Activated T-cell treated with anti-CD3 and anti-CD28 coated beads for 48 hours (primary cell): ENCODE measurements at places on chromosomes 5 and 9.

DNA sequence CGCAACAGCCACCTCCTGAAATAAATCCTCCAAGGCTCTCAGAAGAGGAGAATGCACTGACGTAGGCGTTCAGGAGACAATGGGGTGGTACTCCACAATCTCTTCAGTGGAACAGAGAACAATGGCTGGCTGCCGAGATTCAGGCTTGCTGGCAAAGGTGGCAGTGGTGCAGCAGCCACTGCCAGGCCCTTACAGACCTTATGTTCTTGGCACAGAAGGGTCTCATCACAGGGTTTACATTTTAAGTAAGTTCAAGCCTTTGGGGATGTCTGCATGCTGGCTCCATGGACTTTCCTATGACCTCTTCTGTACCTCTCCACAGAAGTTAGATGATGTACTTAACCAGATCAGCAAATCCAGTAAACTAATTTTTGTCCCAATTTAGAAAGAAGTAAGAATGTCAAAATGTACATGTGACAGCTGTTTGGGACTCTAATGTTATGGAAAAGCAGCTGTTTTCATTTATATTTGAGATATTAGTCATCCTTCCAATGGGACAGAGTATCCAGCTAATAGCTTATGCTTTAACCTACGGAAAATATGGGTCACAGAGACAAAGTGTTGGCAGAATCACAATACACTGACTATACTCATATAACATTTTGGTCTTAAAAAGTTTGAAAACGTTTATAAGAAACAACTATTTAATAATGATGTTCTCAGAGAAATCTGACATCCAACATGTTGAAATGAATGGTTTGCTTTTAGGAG lies 180.9 kb downstream of the MAPKAP1 start:
- no peak for DNase-seq

GRCh38 chr5:148909766-148910165 lies 83.4 kb downstream of the ADRB2 start:
- DNase-seq: no peak

GRCh38 chr9:126624912-126625311 lies 11.2 kb downstream of the LMX1B start:
- DNase-seq: no peak

DNA sequence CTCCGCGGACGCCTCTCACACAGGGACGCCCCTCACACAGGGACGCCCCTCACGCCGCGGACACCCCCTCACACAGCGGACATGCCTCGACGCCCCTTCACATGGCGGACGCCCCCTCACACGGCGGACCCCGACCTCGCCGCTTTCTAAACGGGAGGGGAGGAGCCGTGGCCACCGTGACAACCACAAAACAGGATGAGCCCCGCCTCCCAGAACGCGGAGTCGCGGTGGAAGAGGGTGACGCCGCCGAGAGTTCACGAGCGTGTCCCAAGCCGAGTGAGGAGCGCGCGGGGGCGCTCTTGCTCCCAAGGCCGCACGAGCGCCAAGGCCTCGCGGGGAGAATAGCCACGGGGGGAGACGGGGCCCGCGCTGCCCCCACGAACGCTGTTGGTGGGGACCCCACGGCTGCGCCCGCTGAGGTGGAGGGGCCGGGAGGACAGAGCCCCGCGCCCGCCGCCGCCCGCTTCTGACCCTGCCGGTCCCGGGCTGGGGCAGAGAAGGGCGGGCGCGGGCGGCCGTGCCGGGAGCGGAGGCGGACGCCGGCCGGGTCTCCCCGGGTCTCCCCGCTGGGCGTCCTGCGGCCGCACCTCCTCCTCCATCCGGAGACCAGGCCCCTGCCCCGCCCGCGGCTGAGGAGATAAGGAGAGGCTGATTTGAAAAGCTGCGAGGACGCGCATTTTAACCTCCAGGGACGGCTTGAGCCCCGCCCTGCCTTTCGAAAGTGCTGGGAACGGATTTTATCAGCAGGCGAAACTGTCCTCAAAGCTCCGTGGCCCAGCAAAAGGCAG lies 3.9 kb upstream of the NKD2 start:
- peak; percentile 30 for DNase-seq

DNA sequence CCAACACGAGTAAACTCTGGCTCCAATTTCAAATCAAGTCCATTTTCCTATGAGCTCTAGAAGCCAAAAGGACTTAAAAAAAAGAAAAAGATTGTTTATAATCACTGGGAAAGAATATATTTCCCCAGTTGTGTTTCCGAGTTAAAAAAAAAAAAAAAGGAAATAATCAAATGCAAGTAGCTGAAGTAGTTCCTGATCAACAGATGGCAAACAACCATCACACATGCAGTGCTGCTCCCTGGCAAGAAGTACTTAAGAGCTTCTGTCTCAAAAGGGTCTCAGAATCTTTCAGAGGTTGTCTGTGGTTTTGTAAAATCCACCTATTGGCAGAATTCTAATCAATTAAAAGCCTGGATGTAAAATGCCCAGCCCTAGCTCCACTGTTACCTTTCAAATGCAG lies 387.9 kb downstream of the RAB3C start:
- no peak for DNase-seq

GRCh38 chr5:54146916-54147315 lies 163.5 kb downstream of the ARL15 start:
- no peak for DNase-seq

GRCh38 chr5:131382407-131383395 lies 118.8 kb downstream of the CDC42SE2 start:
- no peak for DNase-seq

GRCh38 chr9:135612981-135613910 lies 26.1 kb downstream of the GLT6D1 start:
- no peak for DNase-seq

DNA sequence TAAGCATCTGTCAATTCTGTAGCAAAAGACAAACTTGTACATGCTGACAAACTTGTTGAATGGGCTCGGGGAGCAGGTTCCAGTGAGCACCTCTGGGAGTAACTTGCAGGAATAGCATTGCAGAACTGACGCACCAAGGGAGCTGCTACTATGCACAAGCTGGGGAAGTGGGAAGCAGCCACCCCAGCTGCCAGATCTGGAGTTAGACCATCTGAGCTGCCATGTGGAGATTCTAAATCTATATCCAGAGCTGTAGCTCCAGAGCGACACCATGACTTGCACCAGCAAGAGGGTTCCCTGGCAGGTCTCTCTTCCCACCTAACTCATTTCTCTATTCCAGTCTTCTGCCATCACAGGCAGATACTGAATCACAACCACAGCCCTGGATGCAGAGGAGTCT lies 346.0 kb upstream of the PANK3 start:
- no peak for DNase-seq

DNA sequence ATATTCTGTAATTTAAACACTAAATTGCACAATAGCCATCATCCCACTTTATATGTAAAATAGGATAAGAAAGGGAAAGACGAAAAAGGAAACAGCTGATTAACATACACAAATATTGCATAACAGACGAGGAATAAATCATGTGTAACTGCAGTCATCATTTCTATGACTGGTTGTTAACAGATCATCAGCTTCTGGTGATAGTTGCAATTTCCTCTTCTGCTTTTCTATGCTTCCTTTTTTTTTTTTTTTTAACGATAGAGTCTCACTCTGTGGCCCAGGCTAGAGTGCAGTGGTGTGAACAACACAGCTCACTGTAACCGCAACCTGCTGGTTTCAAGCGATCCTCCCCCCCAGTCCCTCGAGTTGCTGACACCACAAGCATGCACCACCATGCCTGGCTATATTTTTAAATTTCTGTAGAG lies 22.5 kb upstream of the JAKMIP2 start:
- DNase-seq: no peak

DNA sequence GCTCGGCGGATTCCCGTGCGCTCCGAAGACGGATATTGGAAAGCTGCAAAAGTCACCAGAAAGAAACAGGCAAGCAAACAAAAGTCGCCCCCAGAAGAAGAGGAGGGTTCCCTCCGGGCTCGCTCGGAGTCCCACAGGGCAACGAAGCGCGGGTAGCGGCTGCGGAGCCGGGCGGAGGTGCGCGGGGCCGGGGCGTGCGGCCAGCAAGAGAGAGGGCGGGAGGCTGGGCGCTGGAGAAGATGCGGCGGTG lies at the start of gene FBN2:
TSS of gene FBN2 (minus strand) at position 246 of the 250 bp plus-strand sequence. CDS start 642 bp downstream, outside the sequence.
- no peak for DNase-seq

GRCh38 chr9:6440405-6440804 lies 27.4 kb downstream of the UHRF2 start:
- no peak for DNase-seq

DNA sequence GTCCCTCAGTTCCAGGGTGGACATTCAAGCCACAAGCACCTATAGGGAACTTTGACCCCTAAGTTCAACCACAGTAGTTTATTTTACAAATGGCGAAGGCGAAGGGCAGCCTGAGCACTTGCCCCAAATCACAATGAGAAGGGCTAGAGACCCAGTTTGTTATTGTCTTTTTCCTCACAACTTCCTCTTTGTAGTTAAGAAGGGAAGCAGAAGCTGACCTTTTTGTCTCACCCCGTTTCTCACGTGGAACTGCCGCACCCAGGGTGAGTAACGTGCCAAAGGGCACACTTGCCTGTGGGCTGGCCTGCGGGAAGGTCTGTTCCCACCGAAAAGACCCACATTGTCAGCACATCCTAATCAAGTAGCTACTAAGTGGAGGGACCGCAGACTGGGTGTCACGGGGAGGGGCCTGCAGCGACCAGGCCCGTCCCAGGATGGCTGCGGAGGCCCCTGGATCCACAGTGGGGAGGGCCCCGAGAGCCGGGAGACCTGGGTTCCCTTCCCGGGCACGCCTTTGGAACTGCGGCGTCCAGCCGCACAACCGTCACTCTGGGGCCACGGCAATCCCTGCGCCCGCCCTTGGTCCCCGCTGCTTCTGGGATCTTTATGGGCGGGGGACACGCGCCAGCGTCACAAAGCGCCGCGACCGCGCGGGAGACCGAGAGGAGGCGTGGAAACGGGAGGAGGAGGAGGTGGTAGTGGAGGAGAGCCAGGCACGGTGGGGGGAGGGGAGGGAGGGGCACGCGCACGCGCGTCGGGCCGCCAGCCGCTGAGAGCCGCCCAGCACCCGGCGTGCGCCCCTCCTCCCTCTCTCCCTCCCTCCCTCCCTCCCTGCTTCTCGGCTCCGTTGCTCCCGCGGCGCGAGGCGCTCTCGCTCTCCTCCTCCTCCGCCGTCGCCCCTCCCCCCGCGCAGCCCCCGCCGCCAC lies at the start of gene UBE2R2:
TSS of gene UBE2R2 (plus strand) at position 834 of the 926 bp plus-strand sequence. CDS start 598 bp downstream, outside the sequence.
- peak; percentile 88 for DNase-seq

DNA sequence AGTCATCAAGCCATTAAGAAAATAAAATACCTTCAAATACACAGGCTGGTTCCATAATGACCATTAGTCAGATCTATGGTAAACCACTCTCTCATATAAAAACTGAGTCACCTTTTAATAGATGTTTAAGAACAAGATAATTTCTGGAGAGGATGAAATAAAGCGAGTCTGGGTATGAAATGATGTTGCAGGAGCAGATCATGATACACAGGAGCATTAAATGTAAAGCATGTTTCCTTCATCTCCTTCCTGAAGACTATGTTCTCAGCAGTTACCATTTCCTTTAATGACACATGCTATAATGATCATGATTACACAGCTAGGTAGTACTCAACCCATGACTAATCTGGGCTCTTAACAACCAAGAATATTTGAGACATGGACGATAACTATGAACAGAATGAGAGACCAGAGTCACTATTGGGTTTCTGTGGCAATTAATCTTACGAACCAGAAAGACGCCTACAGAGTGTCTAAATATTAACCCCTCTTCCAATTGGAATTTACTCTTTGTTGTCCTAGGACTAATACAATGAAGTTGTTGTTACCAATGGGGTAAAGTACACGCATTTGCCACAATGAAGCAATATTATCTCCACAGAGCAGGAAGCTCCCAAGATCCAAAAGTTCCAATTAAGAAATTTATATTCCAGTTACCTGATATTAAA lies 105.6 kb downstream of the NR6A1 start:
- DNase-seq: no peak

GRCh38 chr5:180389252-180390101 lies 36.3 kb upstream of the GFPT2 start:
- DNase-seq: no peak

GRCh38 chr5:34806532-34806931 lies 32.4 kb upstream of the TTC23L start:
- DNase-seq: no peak

DNA sequence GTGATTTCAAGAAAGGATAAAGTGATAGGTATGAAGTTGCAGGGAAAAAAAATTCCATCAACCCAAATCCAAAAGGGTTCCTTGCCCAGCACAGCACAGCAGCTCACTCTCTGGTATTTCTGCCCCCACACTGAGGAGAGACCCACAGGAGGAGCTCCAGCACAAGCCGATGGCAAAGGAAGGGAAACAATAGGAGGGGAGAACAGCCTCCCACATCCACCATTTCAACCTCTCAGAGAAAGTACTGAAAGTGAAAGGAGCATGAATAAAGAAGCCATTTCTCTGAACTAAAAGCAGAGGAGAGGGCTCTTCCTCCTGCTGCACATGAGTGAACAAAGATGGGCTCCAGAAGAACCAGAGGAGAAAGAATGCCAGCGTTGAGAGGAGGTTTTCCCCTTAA lies 54.9 kb upstream of the ZSWIM6 start:
- no peak for DNase-seq

DNA sequence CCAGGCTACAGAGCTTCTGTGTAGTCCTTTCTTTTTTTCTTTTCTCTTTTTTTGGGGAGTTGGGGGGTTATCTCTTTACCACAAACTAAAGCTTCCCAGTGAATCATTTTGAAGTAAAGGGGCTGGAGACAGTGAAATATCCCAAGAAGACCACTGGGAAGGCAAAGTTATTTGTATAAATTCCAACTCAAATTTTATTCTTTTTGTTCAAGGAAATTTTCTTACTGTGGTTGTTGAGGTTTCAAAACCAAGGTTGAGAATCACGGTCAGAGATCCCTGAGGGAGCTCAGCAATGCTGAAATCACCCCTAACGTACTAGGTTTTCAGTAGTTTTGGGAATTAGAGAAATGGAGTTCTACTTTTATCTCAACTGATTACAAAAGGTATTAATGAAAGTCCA lies 175.7 kb downstream of the ARHGEF28 start:
- no peak for DNase-seq

- DNase-seq: no peak
Measured at GRCh38 chr5:893137-893506, 438 bp downstream of the TRIP13 start.

DNA sequence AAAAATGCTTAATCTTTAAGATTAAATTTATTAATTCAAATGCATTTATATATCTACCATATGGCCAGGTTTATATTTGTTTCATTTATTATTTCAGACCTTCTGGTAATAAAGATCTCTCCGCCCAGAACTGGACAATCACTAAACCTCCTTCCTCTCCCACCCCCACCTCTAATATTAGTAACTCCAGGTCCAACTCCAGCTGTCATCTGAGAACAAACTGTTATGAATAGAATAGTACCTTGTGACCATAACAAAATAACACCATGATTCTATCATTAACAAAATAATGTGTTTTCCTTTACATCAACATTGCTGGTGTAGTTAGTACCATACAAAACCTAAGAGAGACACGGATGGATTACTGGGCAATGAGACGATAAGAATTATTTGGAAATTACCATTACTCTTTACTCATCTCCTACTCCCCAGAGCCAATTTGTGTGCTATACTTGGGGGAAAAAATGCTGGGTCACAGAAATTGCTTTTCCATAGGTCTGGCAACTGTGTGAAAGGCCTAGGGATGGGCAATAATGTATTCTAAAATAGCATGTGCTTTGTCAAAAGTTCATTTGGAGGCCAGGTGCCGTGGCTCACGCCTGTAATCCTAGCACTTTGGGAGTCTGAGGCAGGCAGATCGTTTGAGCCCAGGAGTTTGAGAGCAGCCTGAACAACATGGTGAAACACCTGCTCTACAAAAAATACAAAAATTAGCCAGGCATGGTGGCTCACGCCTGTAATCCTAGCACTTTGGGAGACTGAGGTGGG lies 186.1 kb downstream of the ENC1 start:
- DNase-seq: no peak
